Hair follicular keratinocyte (primary cell): ENCODE measurements at places on chromosomes 2 and 18. TPM values are rescaled to one million over a fixed set of nuclear protein-coding genes. Genes with fewer than 3 reads are reported as not detected.

The SERPINB11 gene
- total RNA-seq, result not detected in 2 replicates

The CNTNAP5 gene
- not detected in 2 replicates for total RNA-seq

The RTTN gene
- 31.6 and 54.4 TPM in 2 replicates for total RNA-seq

The ZSWIM2 gene
- total RNA-seq, result not detected in 2 replicates

The NEU2 gene
- not detected in 2 replicates for total RNA-seq

The DYTN gene
- not detected in 2 replicates for total RNA-seq

The NPPC gene
- total RNA-seq, result not detected in 2 replicates

The SPATS2L gene
- total RNA-seq, result 61.2 and 79.7 TPM in 2 replicates

The GATA6 gene
- 0.08 and 1.0 TPM in 2 replicates for total RNA-seq

The ITGB1BP1 gene
- total RNA-seq, result 41.8 and 46.1 TPM in 2 replicates
